ENCODE measurements at places on chromosomes 1 and 21.

GRCh38 chr1:217138173-217138765, 415.0 kb upstream of the ESRRG start:
- no peak for DNase-seq

- no peak for DNase-seq
Measured at GRCh38 chr21:34372321-34372720, 3.0 kb upstream of the SMIM11 start.

DNA sequence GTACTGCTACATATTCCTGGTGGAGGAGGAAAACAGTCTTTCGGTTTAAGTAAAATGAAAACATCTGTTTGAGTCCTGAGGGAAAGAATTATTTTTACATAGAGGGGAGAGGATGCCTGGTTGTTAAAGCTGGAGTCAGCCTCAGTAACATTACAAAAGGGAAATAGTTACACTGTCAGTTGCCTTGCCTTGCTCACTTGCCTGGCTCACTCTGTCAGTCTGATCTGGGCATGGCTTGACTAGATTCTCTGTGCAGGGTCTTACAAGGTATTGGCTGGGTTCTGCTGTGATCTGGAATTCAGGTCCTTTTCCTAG, 8.4 kb upstream of the UBE2U start:
- no peak for DNase-seq

- DNase-seq = no peak
Measured at GRCh38 chr1:40699787-40700186, 8.3 kb downstream of the NFYC start.

DNA sequence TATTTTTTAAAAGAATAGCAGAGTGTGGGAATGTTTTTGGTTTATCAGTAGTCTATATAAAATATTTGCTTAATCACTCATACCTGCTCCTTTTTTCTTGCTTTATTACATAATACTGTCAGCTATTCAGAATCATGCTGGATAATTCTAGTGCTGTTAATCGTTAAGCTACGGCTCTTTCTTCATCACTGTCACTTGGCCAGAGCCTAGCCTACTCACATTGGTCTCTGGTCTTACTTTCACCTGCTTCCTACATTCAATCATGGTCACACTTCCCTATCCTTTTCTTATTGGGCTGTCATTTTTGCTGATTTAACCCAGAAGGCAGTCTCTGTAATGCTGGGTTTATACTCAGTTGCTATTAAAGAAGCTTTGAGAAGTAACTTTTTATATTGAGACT, 2.5 kb downstream of the KLHL20 start:
- DNase-seq = no peak

- no peak for DNase-seq
Measured at GRCh38 chr1:154171223-154171583, 16.3 kb upstream of the NUP210L start.

DNA sequence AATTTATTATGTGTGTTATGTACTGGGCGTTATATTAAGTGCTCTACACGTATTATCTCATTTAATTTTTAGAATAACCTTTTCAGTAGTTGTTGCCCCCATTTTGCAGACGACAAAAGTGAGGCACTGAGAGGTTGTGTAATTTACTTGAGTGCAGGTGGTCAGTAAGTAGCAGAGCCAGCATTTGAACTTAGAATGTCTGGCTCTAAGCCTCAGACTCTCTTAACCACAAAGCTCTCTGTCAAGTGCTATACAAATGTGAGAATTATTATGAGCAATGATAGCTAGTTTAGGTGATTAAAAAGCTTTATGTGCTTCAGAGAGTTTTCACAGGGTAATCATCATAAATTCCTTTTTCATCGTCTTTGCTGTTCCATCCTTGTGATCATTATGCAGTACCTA, 96.3 kb upstream of the UBE2U start:
- DNase-seq = no peak

DNA sequence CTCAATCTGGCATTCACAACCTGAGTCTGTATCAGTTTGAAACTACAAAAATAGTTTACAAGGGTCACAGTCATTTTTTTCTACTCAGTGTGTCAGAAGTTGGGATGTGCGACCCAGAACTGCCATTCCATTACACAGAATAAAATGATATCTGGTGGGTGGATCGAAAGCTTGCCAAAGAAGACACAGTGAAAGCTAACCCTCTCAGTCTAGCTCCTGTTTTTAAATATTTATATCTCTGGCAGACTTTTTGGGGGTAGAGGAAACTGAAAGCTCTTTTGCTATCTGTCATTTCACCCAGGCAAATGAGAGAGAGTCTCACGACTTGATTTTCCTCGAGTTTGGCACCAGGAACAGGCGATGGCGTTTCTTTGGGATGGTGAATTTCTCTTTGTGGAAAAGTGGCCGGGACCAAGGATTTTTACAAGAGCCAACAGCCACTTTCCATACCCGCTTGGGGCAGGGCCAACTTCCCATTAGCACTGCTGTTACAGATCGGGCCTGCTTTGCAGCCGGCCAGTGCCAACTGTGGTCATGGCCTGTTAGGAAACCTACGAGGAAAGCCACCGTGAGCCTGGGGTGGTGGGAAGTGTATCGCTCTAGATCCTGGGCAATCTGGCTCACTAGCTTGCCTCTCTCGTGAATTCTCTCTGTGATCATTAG, 185.5 kb upstream of the NFIA start:
- DNase-seq = no peak

DNA sequence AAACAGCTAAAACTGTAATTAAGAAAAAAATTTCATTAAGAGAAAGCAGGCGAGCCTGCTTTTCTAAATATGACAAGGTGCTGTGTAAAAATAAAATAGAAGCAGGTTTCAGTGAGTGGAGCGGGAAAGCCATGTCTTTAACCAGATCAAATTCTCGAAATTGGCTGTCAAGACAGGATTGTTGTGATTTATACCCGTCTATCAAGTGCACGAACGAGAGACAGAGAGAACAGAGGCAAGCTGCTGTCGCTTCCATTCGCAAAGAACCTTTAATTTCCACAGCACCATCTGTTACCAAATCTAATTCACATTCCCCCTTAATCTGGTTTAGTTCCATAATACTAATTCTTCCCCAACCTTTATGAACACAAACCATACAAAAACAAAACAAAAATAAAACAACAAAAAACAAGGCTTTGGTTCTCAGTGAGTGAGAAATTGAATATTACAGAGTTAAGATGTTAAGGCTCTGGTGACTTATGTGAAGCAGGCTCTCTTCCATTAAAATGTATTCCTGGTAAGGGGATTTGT, 35.0 kb downstream of the ESRRG start:
- no peak for DNase-seq

DNA sequence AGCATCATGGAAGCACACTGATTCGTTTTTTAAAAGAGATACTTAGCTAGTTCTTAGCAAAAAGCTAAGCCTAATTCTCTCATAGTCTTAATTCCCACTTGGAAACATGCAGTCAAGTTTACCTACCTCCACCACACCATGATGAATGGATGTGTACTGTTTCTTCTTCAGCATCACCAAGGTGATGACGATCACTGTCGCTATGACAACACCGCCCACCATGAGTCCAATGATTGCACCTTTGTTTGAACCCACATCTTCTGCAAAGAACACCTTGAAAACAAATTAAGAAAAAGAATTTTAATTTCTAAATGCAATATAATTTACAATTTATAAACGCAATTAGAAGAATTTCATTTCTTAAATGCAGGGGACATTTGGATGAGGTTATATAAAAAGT, 156.8 kb downstream of the GABPA start:
- no peak for DNase-seq

DNA sequence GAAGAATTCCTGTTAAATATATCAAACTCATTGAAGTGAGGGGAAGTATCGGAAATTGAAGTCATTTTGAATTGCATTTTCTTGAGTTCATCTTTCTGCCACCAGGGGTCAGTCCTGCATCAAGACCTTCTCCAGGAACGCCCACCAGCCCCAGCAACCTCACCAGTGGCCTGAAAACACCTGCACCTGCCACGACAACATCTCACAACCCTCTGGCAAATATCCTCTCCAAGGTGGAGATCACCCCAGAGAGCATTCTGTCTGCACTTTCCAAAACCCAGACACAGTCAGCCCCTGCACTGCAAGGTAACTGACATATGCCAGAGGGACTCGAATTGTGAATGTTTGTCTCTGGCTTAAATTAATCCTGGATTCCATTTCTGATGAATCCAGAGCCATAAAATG, 22.8 kb upstream of the TARS2 start:
- DNase-seq = peak; percentile 83

GRCh38 chr1:75202751-75203150, 68.6 kb downstream of the LHX8 start:
- DNase-seq = no peak
